Stimulated activated CD8-positive, alpha-beta memory T cell treated with anti-CD3 and anti-CD28 coated beads, Interleukin-4, amount 100 ng/mL, for 24 hours (primary cell): ENCODE measurements at places on chromosomes 1 and 21.

GRCh38 chr1:201262963-201263608 is 20.2 kb upstream of the PKP1 start:
- DNase-seq: no peak

DNA sequence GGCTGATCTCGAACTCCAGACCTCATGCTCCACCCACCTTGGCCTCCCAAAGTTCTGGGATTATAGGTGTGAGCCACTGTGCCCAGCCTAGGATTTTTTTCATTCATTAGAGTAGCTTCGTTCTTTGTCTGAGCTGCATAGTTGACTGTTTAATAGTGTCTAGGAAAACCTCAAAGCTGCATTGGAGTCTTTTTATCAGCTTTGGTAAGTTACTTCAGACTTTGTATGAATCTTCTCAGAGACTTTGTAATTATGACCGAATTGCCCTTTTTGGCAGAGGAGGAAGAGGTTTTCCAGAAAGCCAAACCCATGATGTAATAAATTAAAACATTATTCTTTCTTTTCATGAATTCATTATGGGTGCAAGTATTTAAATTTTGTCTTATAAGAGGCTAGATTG is 5.1 kb downstream of the DNAJB4 start:
- no peak for DNase-seq

GRCh38 chr21:32135401-32136363 is 143.2 kb downstream of the MIS18A start:
- no peak for DNase-seq

DNA sequence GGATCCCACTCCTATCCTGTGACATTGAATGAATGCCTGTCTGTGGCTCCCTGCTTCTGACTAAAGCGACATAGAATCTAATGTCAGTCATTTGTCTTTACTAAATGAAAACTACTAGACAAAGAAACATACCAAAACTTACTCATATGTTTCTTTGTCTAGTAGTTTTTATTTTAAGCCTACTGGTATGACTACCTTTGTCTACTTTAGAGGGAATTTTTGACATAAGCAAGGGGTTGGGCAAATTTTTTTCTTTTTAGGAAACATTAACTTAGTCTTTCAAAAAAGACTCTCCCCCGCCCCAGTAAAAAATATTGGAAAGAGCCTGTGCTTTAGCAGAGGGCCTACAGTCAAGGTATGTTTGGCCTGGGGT is 4.9 kb downstream of the NEK7 start:
- DNase-seq: no peak

- peak; percentile 55 for DNase-seq
Measured at GRCh38 chr1:93878501-93878888, 511 bp downstream of the DNTTIP2 start.

DNA sequence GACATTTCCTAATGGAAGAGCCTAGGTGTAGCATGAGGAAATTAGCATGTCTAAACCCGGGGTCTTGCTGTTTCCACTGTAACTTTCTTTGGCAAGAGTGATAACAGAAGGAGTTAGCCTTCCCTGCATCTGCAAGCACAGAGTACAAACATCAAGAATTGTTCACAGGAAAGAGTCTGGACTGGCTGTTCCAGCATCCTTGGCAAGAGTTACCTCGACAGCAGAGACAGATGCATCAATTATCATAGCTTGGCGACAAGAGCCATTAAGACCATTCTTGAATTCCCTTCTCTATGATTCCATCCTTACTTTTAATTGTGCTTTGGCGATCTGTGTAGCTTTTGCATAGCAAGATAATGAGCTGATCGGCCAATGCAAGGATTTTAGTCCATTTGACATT is 82.8 kb upstream of the RALGPS2 start:
- no peak for DNase-seq

DNA sequence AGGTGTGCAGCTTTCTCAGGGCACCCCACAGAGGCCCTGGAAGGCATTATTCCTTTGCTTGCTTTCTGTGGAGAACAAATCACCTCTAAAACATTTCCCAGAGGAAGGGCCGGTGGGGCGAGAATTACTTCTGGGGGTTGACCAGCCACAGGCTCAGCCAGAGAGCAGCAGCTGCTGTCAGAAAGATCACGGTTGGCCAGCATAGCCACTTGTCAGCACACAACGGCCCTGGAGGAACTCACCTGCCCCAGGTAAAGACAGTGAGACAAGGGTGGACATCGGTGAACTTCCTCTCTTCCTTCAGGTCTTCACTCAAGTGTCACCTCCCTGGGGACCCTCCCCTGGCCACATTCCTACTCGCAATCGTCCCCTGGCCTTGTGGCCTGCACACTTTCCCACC is 69.5 kb upstream of the CLDN14 start:
- no peak for DNase-seq

DNA sequence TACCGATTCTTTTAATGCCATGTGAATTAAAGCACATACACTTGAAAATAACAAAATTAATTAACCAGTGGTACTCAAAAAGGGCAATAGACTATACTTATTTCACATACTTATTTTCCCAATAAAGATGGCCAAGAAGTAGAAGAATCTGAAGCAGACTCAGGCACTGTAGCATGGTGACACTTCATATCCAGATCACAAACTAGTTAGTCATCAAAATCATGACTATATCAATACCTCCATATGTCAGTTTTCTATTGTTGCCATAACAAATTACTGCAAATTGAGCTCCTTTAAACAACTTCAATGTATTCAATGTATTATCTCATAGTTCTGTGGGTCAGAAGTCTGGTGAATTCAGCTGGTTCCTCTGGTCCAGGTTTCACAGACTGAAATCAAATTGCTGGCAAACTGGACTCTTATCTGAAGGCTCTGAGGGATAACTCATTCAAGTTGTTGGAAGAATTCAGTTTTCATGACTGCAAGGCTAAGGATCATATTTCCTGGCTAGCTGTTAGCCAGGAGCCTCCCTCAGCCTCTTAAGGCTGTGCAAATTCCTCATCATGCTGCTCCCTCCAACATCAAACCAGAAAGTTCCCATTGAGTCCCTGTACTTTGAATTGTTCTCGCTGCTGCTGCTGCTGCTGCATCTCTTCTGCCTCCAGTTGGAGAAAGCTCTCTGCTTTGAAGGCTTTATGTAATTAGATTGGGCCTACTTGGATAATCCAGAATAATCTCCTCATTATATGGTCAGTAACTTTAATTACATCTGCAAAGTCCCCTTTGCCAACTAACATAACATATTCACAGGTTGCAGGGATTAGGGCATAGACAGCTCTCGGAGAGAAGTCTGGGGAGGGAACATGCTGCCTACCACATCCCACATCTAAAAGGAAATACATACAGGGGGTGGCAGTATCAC is 91.5 kb downstream of the MRPL39 start:
- no peak for DNase-seq

- DNase-seq: peak; percentile 72
Measured at GRCh38 chr1:175192630-175193526, at the start of gene KIAA0040. Gene KIAA0040 (minus strand): TSS chr1:175192776. CDS start chr1:175161013, 31,763 bp downstream.

GRCh38 chr1:9315411-9316079 is 22.9 kb downstream of the SPSB1 start:
- DNase-seq: peak; percentile 43
